ENCODE measurements at places on chromosomes 5 and 9.

GRCh38 chr5:38189081-38189504 is 69.3 kb upstream of the EGFLAM start:
- no peak for DNase-seq

DNA sequence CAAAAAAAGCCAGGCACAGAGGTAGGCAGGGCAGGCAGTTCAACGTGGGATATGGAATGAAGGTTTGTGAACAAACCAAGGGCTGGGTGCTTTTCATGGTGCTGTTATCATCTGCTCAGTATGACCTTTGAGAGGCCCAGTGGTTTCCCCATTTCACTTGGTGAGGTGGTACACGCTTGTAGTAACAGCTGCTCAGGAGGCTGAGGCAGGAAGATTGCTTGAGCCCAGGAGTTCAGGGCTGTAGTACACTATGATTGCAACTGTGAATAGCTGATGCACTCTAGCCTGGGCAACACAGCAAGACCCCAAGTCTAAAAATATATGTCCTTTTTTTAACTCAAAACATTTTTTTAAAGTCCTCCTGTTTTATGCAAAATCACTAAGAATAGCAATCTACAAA is 174.8 kb downstream of the ENC1 start:
- DNase-seq: no peak

GRCh38 chr9:81058782-81059181 is 630.6 kb downstream of the TLE1 start:
- no peak for DNase-seq

DNA sequence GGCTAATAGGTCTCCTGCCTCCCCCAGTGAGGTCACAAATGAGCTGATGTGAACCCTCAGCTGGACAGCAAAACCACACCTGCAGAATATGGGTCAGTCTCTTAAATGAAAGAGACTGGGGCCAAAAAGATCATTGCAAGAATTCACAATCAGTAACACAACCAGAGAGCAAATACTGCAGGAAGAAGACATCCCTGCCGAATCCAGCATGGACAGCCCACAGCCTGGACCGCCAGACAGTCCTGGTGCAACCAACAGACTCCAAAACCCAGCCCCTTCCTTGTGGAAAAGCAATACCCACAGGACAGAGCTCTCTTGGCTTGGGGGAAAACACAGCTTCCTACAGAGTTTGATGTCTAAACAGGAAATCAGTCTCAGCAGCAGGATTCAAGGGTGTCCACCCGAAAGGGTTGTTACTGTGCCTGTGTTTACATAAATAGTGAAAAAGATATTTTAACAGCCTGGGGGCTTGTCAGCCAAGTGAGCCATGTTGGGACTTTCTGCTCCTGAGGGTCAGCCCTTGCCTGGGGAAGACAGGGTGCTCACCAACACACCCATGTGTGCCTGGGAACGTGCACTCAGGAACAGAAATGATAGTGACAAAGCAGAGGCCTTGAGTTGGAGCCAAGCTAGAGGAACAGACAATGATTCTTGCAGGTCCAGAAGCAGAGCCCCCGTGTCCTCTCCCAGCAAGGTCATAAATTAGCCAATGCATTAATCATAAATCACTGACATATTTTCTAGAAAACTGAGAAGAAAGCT is 106.2 kb downstream of the SEMA5A start:
- DNase-seq: no peak

DNA sequence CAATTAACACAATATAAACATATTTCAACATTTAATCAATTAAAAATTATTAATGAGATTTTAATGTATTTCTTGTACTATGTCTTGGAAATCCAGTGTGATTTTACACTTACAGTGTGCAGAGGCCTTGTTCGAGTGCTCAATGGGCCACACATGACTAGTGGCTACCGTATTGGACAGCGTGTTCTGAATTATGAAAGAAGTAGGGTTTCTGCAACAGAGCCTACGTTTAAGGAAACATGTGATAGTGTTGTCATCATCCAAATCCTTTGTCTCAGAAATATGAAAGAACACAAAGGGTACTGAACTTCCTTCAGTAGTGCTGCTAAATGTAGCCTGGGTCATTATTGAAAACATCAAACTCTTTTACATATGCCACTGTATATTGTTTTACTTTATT is 29.5 kb downstream of the NPR3 start:
- DNase-seq: no peak

- no peak for DNase-seq
Observed at GRCh38 chr5:6404129-6404528, 25.8 kb upstream of the MED10 start.

DNA sequence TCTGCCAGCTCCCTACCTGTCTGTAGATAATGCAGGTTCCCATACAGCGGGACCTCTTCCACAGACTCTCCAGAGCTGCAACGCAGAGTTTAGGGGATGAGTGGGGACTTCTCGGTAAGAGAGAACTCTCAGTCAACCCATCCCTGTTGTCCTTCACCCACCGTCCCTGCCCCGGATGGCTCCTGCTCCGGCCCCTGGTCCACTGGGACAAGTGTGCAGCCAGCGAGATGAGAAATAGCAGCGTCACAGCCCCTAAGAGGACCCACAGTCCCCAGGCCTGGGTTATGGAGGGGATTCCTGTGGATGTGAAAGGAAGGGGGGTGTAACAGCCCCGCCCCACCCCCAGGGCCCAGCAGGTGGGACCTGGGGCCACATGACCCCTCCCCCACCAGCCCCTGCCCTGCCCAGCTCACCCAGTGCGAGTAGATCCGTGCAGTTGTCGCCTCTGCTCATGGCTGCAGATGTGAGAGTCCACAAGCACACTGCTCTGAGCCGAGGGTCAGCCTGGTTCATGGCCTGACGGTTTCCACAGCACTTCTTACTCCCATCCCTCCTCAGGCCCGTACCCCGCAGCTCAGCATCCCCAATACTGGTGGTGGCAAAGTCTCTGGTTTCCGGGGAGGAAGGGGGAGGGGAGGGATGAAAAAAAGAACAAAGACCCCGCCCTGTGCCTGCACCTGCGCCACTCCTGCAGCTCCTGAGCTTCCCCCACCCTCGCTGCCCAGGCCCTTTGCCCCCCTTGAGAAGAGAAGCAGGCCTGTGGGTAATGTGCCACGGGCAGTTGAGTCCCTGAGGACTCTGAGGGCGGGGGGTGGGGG is at the start of gene SIT1:
SIT1 (minus strand) TSS at position 591 of the 818 bp plus-strand sequence; CDS start at position 513, 78 bp downstream.
- DNase-seq: no peak

DNA sequence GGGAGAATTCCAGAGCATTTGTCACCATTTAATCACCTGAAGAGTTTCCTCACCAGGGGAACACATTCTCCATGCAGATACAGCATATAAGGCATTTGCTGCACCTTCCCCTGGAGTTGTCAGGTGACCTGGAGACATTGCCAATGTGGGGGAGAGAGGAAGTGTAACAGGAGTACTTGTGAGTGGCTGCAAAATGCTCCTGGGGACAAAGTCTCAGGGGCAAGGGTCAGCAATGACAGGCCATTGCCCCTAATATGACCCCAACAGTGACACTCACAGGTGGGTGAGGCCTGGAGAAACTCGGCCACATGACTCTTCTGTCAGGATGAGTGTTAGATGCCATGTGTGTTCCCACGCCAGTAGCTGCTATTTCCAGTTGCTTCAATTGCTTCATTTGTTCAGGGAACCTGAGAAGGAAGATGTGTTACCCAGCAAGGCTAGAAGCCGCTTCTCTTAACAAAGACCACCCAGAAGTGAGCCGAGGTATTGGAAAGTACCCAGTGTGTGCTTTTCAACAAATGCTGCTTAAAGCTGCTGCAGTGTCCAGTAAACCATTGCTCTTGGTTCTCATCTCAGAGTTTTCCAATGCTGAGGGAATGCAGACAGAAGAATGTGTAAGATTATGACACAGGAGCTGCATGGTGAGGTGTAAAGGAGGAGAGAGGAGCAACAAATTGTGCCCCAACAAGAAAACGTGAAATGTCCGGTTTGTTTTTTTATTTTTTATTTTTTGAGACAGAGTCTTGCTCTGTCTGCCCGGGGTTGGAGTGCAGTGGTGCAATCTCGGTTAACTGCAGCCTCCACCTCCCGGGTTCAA is 128.2 kb upstream of the SLC44A1 start:
- no peak for DNase-seq

GRCh38 chr9:123682746-123683145 is 247.2 kb downstream of the DENND1A start:
- DNase-seq: no peak

DNA sequence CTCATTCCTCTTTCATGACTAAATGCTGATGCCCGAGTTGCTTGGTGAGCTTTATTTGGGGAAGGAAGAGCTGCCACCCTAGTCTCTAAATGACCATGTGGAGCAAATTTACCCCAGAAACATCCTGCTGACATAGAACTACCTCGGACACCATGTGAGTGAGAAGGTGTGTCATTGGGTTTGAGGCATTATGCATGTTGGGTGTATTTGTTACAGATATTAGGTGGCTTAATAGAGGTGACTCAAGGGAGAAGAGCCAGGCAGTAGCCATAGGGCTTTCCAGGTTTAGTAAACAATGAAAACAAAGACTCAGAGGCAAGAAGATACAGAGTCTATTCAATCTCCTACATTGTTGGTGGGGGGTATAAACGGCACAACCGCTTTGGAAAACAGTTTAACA is 581.5 kb downstream of the CCDC171 start:
- no peak for DNase-seq

- no peak for DNase-seq
Observed at GRCh38 chr9:110900917-110901316, 137.4 kb downstream of the LPAR1 start.

GRCh38 chr5:14628346-14628745 is 36.2 kb upstream of the OTULIN start:
- DNase-seq: peak; percentile 50

DNA sequence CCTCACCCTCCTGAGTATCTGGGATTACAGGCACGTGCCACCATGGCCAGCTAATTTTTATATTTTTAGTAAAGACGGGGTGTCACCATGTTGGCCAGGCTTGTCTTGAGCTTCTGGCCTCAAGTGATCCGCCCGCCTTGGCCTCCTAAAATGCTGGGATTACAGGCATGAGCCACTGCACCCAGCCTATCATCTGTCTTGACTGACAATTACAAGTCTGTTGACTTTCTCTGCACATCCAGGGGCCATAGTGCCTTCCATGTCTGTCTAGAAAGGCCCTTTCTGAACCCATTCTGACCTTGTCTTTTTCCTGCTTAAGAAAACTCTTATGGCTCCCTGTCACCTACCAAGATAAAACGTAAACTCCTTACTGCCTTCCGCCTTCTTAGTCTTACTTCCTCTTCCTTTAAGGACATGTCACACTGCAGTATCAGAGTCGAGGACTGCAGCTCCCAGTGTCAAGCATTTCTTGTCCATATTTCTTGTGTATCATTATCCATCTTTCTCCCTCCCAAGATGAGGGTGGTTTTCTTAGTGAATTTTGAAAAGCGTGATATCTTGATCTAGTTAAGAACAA is 49.9 kb upstream of the SHB start:
- DNase-seq: no peak

GRCh38 chr5:10538103-10538788 is 25.6 kb upstream of the ANKRD33B start:
- DNase-seq: no peak

- no peak for DNase-seq
Observed at GRCh38 chr5:163760498-163760897, 255.1 kb downstream of the MAT2B start.

GRCh38 chr5:159669559-159669958 is 246.7 kb upstream of the ADRA1B start:
- no peak for DNase-seq

GRCh38 chr5:111070272-111071134 is 1.0 kb upstream of the TSLP start:
- no peak for DNase-seq

DNA sequence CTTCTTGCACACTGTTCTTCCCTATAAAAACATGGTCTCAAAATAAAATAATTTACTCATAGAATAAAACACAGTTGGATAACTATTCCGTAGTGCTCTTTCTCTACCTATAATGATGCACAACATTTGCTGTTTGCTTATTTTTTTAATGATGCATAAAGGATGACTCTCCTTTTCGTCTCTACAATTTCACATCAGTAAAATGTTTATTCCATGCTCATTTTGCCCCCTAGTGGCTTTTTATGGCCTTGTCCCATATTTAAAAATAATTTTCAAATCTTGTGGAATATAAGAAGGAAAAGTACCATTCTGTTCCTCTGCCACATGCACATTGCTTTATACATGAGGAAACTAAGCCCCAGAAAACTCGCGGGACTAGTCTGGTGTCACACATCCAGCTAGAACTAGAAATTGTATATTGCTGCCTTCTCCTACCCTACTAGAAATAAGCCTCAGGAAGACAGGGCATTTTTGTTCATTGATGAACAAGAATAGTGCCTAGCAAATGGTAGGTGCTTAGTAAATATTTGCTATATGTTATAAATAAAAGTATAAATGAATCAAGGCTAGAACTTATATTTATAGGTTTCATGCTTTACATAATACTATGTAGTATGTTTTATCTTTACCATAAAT is 12.7 kb downstream of the KCTD16 start:
- no peak for DNase-seq

DNA sequence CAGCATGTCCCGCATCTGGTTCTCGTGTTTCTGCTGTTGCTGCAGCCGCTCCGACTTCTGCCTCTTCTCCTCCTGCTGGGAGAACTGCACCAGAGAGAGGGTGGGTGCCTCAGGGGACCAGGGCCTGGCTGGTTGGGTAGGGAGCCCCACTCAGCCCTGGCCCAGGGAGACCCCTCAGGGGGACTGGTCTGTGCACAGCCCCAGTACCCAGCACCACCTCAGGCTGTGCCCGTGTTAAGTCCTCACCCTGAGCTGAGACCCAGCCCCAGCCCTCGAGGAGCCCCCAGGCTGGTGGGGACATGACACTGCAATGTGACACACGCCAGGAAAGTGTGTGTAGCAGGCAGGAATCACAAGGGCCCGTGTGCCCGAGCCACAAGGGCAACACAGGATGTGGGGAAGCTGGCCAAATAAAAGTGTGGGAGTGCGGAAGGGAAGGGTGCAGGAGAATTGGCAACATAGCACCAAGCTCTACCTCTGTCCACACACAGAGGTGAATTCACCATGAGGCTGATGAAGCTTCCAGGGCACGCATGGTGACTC is 48.2 kb upstream of the FBXW11 start:
- DNase-seq: no peak

DNA sequence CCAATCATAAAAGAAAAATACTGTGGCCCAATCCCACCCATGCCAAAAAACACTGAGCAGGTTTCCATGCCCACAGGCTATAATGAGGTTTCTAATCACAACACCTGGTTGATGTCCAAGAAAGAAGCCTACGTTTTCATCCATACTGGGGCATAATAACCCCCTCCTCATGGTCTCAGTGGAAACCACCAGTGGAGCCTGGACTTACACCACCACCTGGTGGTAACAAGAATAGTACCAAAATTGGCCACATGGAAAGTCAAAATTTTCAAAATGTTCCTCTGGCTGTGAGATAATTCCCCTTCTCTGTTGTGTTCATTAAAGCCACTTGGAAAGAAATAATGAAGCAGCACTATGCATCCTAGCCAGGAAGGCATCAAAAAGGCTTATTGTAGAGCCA is 687.3 kb upstream of the ST8SIA4 start:
- DNase-seq: no peak

Data from LNCaP clone FGC (cell line).